Hepatic stellate cell (primary cell): ENCODE measurements at places on chromosomes 5 and 9.
A peak's percentile ranks its signal among the peaks of the same experiment; 100 is the strongest.

GRCh38 chr5:100775533-100775855 lies 127.6 kb downstream of the ST8SIA4 start:
- no peak for DNase-seq

DNA sequence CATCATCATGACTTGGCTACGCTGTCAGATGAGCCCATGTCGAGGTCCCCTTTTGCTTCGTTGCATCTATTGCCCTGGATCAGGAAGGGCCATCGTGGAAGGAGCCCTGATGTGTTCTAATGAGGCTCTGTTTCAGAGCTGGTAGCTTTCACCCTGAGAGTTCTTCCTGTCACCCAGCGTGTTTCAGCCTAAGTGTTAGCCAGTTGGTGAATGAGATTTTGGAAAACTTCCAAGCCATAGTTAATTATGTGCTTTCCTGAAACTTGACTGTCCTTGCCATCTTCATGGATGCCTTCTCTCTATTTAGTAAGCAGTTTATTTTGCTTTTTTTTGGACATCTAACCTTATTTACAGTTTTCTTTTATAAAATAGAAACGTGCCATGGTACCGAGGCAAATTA lies 1695.4 kb upstream of the WWC1 start:
- DNase-seq = no peak

- DNase-seq = no peak
These were observed 21.2 kb downstream of the TRIM14 start for GRCh38 chr9:98097836-98098235.

DNA sequence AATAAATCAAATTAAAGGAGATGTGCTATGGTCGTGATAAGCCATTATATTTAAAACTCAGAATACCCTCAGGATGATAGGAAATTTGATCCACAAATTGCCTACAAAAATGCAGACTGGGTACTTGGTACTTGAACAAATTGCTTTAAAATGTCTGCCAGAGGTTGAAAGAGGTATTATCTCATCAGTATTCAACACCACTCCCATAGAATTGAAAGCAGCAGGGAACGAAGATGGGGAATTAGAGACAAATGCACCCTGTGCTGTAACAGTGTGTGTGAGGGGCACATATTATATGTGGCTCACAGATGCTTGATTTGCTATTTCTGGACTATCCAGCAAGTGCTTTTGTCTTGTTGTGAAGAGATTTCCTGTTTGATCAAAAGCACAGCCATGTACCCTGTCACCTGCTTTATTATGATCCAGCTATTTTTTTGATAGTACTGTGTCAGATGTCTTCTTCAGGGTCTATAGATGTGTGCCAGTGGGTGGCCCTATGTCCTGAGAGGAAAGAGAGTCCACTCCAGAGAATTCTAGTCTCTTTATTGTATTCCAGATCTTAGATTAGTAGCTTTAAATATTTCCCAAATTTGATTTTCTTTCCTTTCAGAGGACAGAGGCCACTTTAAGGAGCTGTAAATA lies 120.1 kb downstream of the XRCC4 start:
- DNase-seq = no peak

- DNase-seq = peak; percentile 46
These were observed 20.1 kb downstream of the MINAR2 start for GRCh38 chr5:129767927-129768380.

- DNase-seq = no peak
These were observed 34.6 kb upstream of the F2RL2 start for GRCh38 chr5:76657683-76658311.

DNA sequence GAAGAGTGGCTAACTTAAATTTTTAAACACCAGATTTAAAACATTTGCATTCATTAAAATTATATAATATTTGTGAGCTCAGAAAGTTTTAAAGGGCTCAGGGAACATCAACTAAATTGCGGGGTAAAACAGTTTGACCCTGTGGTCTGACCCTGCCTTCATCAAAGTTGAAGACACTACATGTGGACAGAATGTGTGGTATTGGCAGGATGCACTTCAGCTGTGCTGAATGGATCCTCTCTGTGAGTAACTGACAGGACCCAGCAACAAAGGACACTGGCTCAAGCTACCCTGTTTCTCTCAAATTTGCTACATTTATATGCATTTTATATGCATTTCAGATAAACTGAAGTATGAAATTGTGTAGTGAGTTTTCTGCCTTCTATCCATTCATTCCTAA lies 288.5 kb downstream of the ZNF608 start:
- DNase-seq = no peak

DNA sequence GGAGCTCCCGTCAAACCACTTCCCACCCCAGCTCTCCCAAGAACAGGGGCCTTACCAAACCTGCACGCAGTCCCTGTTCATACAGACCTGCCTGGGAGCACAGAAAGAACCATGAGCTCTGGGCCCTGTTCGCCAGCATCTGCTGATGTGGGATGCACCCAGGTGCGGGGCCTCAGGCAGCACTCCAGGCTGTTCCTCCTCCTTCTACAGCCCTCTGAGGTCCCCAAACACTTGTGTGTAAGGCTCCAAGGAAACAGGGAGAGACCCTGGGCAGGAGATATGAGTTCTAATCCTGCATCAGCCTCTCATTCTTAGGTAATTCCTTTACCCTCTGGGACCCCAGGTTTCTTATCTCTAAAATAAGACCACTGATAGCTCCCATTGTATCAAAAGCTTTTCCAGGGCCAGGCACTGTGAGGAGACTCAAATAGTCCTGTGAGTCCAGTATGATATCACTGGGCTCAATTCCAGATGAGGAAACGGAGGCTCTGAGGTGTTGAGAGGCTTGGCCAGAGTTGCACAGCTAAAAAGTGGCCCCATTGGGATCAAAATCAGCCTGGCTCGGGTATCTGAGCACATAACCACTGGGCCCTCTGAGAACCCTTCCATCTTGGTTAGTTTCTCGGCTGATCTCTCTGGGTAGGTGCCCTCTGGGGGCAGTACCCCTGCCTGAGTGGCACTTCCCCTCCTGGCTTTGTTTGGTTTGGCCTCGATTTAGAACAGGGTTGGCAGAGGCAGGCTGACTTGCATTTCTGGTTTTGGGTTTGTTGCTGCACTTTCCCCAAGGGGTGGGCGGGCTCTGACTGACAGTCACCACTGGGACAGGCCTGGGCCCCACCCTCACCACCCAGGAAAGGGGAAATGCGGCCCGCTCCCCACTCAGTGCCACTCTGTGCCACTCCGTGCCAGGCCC lies 116.8 kb downstream of the RGS3 start:
- DNase-seq = no peak

GRCh38 chr9:94952565-94953373 lies 226.3 kb downstream of the AOPEP start:
- DNase-seq = no peak

- no peak for DNase-seq
These were observed 92.4 kb downstream of the UNC13B start for GRCh38 chr9:35254237-35254636.

DNA sequence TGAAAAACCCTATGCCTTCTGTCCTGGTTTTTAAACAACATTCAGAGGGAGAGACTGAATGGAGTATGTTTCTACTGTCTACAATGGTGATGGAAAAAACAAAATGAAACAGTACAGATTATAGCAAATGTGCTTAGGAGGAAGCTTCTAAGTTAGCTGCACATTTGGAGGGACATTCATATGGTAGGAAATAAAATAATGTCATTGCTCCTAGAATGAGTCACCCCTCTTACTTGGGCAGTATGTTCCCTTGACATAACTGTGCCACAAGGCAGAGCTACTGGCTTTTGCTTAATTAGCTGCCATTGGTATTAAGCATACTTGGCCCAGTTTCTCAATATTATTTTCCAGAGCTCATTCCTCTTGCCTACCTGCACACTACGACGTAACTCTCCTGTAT lies 128.9 kb downstream of the GDNF start:
- DNase-seq = no peak

DNA sequence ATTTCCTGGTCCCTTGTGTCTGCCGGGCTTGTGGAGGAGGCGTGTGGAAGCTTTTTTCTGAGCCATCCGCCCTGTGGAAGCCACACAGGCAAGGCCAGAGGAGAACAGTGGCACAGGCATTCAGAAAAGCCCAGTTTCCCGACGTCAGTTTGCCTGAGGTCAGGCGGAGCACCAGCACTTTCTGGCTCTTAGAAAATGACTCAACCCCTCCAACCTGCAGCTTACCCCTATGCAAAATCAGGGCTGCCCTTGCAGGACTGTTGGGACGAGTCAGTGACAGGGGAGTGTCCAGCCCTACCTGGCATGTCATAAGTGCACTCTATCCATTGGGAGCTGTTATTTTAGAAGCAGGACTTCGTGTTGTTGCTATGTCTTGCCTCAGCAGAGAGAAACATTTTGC lies 216.0 kb downstream of the NR3C1 start:
- no peak for DNase-seq

GRCh38 chr9:125241000-125241862 lies at the start of gene HSPA5:
Gene HSPA5 (minus strand): TSS chr9:125241343. CDS start chr9:125241126, 217 bp downstream.
- DNase-seq = peak; percentile 98

GRCh38 chr9:127066060-127066850 lies 56.2 kb downstream of the ANGPTL2 start:
- no peak for DNase-seq

- DNase-seq = no peak
These were observed 182.5 kb downstream of the HSPA4 start for GRCh38 chr5:133234273-133234672.

- DNase-seq = no peak
These were observed 95.4 kb upstream of the STC2 start for GRCh38 chr5:173423452-173424117.

- no peak for DNase-seq
These were observed 41.3 kb upstream of the S1PR3 start for GRCh38 chr9:88949961-88950340.

- DNase-seq = no peak
These were observed 122.5 kb downstream of the NPR3 start for GRCh38 chr5:32833663-32834062.
